ENCODE measurements at places on chromosomes 6 and 20. TPM values are rescaled to one million over a fixed set of nuclear protein-coding genes. Genes with fewer than 3 reads are reported as not detected.

DNA sequence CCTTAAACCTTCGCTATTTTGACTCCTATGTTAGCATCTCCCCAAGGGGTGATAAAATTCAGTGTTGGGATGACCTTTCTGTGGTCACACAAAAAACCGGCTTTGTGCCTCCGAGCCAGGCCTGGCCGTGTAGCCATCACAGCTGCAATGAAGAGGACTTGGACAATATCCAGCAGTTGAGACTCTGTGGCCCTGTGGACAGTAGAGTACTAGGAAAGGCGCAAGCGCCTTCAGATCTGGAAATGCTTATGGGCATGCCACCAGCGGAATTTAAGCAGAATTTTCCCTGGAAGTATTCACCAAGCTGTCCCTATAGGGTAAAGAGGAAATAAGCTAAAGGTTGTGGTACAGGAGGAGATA, 63.3 kb upstream of the SLC2A12 start:
- DNase-seq, result no peak

DNA sequence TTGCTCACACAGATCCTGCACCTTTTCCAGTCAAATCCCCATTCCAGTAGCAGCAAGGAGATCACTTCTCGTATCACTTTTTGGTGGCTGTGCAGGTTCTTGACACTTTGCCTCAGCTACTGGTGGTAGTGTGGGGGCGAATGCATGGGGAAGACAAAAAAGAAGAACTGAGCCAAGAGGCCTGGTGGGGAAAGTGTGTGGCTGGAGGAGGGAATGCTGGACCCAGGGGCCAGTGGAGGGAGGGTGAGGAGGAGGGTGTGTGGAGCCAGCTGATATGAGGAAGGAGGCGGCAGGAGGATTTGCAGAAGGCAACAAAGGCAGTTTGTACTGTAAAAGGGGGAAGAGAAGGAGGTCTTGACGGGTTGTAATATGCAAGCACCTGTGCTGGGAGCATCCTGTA, 15.7 kb upstream of the HLA-C start:
- no peak for DNase-seq

DNA sequence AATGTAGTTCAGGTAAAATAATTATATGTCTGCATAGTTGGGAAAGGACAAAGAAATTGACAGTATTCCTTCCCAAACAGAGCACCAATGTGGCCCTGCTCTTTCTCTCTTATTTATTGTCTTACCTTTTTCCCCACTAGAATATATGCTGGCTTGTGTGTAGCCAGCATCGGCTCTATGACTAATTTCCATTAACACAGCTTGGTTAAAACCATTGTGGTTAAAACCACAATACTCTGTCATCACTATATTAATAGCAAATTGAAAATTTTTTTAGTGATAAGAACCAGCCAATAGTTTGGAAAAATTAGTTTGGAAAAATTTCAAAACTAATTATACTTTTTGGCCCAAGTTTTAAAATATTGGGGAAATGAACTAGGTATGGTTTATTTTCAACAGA, 535.1 kb downstream of the UTRN start:
- DNase-seq, result no peak

DNA sequence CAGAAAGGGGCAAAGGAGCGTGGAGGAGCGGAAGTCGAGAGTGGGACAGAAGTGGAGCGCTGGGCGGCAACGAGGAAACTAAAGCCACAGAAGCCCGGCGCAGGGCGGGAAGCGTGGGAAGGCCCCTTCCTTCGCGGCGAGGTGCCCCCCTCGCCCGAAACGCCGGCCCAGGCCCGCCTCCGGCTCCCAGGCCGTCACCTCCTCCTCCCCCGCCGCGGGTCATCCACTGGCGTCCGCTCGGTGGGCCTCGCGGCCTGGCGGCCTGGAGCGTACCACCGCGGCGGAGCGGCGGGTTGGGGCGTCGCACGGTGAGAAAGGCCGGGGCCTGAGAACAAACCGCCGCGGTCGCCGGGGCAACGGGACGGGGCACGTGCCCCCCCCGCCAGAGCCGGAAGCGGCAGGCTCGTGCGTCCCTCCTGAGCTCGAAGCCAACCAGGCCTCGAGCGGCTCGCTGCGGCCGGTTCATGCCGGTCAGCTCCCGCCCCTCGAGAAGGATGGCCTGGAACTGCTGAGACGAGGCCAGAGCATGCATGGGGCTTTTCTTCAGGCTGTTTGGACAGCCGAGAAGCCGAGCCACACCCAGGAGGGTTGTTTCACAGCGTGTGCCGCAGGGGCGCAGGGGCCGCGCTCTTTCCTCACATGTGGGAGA, at the start of gene TCP11:
TCP11 (minus strand) TSS at position 333 of the 649 bp plus-strand sequence. CDS start 469 bp downstream, outside the sequence.
- no peak for DNase-seq

DNA sequence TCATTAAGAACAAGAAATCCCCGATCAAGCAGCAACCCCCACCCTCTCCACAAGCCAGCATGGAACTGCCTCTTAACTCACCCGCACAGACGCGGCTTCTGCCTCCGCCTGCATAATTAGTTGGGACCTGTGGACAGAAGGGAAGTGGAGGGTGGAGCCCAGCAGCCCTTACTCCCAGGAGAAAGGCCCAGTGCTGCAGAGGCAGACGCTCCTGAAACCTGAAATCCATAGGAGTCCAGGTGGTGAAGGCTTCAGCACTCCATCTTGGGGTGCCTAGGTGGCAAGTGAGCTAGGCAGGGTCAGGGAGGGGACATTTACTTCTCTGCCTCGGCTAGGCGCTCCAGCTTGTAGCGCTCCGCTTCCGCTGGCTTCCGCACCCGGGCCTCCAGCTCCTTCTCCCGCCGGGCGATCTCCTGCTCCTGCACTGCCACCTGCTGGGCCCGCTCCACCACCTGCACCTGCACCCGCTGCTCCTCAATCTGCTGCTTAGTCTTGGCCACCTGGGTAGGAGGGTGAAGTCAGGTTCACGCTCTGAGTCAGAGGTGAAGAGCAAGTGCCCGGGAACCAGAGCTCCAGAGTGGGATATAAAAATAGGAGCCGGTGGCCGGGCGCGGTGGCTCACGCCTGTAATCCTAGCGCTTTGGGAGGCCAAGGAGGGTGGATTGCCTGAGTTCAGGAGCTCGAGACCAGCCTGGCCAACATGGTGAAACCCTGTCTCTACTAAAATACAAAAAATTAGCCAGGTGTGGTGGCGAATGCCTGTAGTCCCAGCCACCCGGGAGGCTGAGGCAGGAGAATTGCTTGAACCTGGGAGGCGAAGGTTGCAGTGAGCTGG, 10.7 kb downstream of the TUBB start:
- peak; percentile 53 for DNase-seq

DNA sequence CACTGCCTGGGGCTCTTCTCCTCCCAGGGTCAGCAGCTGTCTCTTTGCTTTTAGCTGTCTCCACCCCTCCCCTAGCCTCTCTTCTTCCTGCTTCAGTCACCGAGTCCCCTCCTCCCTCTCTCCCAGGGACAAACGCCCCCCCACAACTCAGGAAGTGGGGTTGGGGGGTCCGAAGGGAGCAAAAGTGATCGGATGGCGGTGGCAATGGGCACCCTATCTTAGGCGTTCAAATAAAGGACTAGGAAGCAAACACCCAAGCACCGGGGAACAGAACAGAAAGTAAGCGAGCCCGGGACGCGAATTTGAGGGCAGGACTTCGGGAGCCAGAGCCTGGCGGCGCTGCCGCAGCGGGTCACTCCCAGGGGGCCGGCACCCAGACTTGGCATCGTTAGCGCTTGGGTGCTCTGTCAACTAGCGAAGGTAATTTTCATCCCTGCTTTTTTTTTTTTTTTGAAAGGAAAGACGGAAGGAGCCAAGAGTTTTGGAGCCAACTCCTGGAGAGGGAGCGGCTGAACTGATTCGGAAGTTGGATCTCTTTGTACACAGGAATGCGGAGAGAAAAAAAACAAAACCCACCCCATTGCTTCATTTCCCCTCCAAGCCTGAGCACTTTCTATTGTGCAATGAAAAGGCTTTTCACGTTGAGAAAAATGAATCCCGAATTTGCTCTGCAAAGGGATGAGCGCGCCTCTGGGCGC, 815 bp upstream of the ITPR3 start:
- no peak for DNase-seq

- DNase-seq, result no peak
These were observed 1.9 kb downstream of the MRAP2 start for GRCh38 chr6:84035484-84035883.

- no peak for DNase-seq
These were observed 33.5 kb upstream of the MCM9 start for GRCh38 chr6:118968416-118968815.

DNA sequence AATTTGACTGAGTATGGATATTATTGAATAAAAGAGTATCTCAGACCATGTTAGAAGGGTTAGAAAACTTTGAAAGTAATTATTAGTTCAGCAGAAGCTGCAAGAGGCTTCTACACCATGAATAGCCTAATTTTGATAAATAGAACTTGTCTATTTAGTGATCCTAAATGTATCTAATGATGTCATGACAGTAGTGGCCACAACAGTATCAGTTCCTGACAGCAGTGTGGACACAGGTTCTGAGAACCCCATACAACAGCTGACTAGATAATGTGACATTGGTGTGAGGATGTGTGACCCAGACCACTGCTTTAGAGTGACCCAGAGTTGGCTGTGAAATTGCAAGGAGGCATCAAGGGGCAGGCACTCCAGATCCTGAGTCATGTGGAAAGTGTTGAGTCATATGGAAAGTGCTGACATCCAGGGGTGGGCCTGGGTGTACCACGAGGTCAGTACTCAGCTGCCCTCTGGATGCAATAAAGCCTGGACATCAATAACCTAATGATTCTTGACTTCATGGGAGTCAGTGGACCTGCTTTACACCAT, 754.7 kb downstream of the DHX35 start:
- no peak for DNase-seq

DNA sequence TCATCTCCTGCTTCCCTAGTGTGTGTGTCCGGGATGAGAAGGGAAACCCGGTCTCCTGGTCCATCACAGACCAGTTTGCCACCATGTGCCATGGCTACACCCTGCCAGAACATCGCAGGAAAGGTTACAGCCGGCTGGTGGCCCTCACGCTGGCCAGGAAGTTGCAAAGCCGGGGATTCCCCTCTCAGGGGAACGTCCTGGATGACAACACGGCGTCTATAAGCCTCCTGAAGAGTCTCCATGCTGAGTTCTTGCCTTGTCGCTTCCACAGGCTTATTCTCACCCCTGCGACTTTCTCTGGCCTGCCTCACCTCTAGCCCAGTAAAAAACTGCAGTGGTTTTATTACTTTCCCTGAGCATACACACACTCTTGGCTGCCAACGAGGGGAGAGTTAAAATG, 23.9 kb upstream of the C6orf141 start:
- no peak for DNase-seq

- DNase-seq, result no peak
These were observed at the start of gene SLC22A7 for GRCh38 chr6:43297644-43298564. Gene SLC22A7 (plus strand): TSS chr6:43298260. CDS start chr6:43298359, 99 bp downstream.

- no peak for DNase-seq
These were observed 137.7 kb upstream of the C6orf118 start for GRCh38 chr6:165447141-165447540.

DNA sequence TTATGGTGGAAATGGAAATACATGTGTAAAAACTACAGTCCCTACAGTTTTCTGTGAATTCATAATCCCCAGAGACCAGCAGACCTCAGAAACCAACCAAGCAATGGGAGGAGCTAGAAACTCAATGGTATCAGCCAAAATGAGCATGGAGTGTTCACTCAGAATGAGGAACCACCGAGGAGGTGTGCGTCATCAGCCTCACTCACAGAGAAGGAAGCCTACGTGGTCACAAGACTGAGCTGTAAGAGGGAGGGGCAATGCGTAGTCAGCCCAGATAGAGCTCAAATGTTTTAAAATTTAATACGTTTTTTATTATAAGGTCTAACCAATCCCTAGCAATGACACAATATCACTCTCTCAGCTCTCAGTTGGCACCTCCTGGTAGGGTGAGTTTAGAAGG, 17.4 kb downstream of the MYLK4 start:
- DNase-seq, result no peak

GRCh38 chr6:18260448-18261106, 3.8 kb downstream of the DEK start:
- peak; percentile 84 for DNase-seq

DNA sequence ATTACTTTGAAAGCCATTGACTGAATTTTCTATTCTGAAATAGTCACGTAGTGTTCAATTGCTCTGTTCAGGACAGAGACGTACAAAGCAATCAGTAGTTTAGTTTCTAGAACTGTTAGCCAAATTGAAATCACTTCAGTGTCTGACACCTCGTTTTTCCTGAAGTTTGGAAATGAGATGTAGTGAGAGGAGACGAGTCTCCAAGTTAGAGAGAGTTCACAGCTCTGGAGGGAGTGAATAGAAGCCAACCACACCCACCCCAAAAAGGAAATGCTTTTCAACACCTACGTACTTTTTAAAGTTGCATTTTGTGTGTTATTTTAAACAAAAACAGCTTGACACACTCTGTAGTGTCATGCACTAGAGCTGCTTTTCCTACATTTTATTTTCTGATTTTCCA, 296.0 kb downstream of the ADGRG6 start:
- no peak for DNase-seq

DNA sequence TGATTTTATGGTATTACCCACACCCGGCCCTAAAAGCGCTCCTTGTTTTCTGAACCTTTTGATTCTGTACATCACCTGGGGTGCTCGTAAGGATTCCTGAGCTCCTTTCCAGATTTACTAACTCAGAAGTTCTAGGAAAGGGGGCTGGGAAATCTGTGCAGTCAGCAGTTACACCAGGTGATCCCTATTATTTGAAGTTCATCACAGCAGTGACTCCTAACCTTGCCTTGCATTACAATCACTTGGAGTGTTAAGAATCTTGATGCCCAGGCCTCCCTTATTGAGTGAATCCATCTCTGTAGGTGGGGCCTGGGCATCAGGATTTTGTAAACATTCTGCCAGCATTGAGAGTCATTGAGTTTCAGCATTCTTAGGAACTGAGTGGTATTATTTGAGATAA, 44.7 kb downstream of the BMP6 start:
- no peak for DNase-seq

DNA sequence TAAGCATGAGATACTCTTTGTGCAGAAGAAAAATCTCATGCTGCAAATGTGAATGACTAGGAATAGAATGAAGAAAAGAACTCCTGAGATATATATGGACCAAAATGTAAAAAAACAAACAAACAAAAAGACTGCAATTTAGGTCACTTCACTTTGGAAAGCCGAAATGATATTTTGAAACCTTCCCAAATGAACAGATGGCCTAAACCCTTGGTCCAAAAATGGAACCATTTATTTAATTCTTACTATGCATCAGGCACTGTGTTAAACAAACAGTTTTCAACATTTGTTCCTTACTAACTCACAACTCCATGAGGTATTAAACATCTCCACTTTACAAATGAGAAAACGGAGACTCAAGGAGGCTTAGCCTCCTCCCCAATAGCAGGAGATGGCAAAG, 107.5 kb downstream of the VIP start:
- DNase-seq, result no peak

SLC26A8 gene
- not detected for total RNA-seq

SPATS1 gene
- total RNA-seq, result not detected

FAXC gene
- 13.0 TPM for total RNA-seq

IRF4 gene
- not detected for total RNA-seq

HLA-DQA1 gene
- not detected for total RNA-seq

PPP1R16B gene
- 0.16 TPM for total RNA-seq

CCN6 gene
- total RNA-seq, result not detected

ABT1 gene
- total RNA-seq, result 15.0 TPM

MEA1 gene
- total RNA-seq, result 154 TPM

C20orf202 gene
- total RNA-seq, result not detected

LY6G6C gene
- not detected for total RNA-seq
